ENCODE measurements at places on chromosomes 7 and 10.

DNA sequence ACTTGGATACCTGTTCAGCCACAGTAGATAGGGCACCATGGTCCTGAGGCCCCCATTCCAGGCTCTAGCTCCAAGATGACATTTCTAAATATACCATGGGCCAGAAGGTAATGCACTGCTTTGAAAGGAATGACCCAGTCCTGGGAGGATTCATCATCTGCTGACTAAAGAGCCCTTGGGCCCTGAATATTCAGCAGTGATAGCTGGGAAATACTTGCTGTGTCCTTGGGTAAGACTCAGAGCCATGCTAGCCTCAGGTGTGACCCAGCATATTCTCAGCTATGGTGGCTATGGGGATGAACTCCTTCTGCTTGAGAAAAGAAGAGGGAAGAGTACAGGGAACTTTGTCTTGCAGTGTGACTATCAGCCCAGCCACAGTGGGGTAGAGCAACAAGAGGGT, 21.3 kb upstream of the AGR2 start:
- no peak for DNase-seq

DNA sequence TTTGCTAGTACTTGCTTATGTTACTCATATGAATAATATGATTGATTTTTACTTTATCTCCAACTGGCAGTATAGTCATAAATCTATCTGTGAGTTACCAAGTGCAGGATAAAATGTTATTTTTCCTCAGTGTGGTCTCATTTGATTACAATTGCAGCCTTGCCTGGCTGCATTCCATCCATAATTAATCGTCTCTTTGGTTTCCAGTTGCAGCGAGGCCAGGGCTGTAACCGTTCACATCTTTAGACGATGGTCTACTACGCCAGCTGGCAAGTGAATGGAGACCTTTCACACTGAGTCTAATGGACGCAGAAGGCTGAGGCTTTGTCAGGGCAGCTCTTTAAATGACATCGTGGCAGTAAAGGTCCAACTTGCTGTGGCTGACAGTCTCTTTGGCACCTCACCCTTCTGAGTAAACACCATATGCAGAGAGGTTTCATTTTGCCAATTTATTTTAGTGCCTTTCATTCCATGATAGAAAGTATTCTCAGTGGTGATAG, 84.0 kb downstream of the ARL4A start:
- no peak for DNase-seq

DNA sequence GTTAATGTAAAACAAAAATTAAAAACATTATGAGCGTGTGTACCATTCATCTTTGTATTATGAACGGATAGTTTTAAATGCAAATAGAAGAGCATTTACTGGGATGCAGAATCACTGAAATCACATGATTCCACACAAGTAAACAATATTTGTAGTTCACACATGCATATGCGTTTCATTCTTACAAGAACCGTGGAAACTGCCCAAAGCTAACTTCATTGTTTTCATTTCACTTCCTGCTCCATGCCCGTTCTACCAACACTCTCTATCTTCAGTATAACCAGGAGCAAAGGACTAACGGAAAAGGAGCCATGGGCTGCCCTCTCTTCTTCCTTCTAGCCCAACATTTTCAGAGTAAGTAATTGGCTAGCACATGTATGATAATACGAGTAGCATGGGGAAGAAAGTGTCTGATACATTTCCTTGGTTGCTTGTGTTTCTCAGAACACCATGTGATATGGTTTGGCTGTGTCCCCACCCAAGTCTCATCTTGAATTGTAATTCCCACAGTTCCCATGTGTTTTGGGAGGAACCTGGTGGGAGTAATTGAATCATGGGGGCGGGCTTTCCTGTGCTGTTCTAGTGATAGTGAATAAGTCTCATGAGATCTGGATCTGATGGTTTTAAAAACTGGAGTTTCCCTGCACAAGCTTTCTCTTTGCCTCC, 38.8 kb downstream of the ZNF783 start:
- DNase-seq, result no peak

DNA sequence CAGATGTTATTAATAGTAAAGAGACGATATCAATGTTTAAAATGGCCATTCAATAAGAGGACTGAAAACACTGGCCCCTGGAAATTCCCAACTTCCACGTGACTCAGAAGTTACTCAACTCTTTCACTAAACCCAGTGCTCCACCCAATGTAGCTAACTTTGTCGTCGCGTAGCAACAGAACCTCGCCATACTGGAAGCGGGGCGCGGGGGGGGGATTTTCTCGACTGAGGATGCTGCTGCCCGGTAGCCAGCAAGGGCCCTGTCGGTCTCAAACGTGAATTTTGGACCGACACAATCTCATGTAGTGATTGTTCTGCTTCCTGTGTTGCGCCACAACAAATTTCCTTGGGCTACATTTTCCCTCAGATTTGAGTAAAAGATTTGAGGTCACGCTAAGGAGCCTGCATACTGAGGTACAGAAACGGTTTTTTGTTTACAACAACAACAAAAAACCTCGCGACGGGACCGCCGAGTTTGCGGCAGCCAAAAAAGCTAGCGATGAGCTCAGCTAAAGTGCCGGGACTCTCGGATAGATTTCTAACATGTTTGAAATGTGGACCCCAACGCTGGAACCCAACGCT, 977 bp upstream of the SFR1 start:
- peak; percentile 93 for DNase-seq

- DNase-seq, result no peak
These were observed 273.3 kb downstream of the FZD1 start for GRCh38 chr7:91537260-91538152.

GRCh38 chr7:155489158-155489840, 31.4 kb downstream of the EN2 start:
- no peak for DNase-seq

DNA sequence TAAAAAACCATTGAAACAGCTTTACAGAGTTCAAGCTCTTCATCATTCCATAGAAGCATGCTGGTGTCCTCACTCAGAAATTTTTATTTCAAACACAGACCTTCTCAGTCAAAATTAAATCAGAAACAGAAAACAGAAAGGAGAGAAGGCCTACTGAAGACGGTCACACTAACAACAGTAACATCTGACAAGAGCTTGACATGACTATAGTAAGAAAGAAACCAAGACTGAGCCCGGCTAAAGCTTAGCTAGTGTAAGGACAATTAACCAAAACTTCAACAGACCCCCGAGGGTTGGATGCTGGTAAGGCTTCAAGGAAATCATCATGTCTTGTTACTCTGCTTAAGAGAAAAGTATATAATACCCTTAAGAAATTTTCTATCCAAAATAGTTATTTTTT, 38.6 kb downstream of the MTPN start:
- no peak for DNase-seq

DNA sequence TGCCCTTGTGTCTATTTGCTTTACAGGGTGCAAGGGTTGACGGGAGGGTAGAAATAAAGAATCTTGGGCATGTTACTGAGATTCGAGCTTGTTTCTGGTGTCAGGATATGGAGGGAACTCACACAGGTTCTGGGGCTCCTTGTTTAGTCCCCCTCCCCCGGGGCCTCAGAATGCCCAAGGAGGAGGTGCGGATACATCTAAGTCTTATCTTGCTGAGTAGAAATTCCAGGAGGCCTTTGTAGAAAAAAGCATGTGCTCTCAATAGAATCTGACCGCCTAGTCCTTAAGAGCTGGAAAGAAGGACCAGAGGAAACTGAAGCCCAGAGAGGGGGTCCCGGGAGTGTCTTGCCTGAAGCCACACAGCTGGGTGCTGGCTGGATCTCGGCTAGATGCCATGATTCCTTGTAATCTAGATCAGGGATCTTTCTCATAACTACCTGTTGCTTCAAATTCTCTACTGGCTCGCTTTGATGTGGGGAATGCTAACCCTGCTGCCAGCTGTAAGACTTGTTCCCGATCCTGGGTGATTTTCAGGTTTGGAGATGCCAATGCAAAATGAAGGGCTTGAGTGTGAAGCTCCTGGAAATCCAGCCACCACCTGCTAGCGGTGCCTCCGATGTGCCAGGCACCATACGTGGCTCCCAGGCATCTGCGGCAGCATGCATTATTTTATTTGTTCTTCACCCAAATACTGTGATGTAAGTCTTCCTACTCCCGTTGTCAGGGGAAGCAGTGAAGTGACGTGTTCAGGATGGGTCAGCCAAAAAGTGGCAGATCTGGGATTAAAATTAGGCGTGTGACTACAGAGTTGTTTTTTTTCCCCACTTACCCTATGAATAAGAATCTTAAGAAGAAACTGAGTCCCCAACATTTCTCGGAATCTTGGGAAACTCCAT, 226.0 kb downstream of the TCF7L2 start:
- no peak for DNase-seq

DNA sequence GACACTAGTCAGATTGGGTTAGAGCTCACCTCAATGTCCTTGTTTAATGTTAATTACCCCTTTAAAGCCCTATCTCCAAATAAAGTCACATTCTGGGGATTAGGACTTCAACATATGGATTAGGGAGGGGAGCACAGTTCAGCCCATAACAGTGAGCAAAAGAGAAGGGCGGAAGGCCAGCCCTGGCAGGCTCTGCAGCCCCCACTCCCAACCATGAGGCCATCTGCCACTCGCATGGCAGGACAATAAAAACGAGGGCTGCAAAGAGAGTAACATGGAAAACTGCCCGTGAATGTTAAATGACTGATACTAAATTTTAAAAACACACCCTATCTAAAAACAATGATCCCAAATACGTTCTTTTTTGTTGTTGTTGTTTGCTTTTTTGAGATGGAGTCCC, 38.7 kb downstream of the RGS10 start:
- DNase-seq, result no peak

GRCh38 chr10:27611236-27611635, 107.1 kb downstream of the RAB18 start:
- no peak for DNase-seq

DNA sequence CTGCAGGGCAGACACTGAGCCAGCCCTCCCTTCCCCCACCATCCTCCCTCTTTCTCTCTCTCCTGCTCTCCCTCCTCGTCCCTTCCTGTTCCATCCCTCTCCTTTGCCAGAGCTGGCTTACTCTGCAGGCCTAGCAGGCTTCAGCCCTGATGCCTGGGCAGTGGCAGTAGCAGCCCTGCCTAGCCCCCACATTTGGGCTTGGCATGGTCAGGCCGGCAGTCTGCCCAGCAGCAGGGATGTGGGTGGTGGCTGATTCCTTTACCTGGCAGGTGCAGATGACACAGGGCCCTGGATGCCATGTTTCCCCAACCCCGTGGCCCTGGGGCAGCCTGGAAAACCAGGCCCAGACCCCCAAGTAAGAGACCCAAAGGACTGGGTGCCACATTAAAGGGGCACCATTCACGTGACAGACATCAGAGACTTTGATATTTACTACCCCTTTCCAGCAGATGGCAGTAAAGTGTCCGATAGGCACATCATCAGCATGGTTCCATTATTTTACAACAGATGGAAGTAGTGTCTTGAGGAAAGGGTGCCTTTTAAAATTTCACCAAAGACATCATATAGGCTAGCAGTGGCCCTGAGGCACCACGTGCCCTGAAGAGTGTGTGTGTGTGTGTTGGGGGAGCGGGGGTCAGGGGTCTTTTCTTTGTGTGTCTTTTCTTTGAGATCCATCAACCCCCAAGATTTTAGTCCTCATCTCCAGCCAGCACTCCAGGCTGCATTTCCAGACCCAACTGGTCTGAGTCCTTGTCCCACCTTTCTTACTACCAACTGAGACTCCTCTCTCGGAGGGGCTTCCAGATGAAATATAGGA, 5.9 kb downstream of the KCP start:
- DNase-seq, result no peak

GRCh38 chr7:141844256-141844655, 3.0 kb upstream of the PRSS37 start:
- no peak for DNase-seq

DNA sequence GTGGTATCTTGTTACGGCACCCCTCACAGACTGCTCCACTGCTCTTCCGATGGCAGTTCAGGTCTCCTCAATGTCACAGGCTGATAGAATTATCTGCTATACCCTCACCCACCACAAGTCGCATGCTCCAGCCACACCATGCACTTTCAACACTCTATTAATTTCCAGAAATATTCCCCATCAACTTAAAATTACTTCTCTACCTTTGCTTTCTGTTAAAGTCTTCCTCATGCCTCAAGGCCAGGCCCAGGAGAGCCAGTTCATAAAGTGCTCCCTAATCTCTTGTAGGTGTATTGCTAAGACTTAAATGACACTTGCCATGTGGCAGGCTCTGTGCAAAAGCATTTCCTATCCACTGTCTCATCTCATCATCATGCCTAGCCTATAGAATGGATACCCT, 105.9 kb upstream of the ARID5B start:
- DNase-seq, result no peak

DNA sequence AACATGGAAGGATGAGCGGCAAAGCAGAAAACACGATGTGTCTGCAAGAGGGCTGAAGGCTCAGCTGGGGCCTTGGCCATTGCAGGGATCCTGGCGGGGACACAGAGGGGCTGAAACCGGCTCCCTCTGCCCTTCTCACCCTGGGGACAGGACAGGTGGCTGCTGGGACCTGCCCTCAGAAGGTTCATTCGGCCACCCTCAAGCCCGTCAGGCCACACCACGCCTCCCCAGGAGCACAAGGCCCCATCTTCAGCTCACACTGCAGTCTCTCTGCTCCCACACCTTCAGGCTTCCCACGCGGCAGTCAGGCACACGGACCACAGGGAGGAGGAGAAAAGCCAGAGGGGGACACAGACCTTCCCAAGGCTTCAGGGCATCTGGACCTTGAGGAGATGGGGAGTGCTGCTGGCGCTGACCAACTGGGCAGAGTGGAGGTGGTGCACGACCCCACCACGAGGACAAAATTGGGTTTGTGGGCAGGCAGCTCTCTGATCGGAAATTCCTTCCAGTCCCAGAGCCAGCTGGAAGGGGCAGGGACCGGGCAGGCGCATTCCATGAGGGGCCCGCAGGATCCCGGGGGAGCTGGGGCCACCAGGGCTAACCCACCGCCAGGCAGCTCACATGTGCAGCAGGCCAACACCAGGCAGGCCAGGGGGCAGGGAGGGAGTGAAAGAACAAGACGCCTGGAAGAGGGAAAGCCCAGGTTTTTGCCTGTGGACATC, 104.0 kb downstream of the MAD1L1 start:
- no peak for DNase-seq

- DNase-seq, result no peak
These were observed 50.3 kb upstream of the CXCL12 start for GRCh38 chr10:44435196-44435595.

- no peak for DNase-seq
These were observed 22.1 kb upstream of the PRKG1 start for GRCh38 chr10:51052163-51052562.

GRCh38 chr7:85561706-85562105, 374.9 kb upstream of the SEMA3D start:
- no peak for DNase-seq

DNA sequence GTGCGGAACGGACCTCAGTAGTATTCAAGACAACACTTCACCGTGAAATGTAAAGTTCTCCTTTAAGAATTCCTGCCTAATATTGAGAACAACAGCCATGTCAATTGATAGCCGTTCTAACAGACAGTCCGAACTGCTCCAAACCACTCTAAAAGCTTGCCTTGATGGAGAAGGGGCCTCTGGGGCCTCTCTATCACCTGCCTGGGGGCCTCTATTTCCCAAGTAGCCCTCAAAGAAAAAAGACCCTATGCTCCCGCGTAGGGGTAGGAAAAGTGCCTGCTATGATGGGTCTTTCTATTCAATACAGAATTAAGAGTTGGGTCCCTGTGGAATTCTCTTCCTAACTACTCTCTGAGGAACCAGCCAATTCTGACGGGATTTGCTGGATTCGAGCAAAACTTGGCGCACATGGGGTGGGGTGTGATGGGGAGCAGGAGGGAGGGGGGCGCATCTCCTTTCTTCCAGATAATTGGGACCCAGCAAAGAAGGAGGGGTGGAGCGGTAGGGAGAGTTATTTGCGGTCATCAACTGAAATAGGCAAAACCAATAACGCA, 8.3 kb upstream of the DLX6 start:
- DNase-seq, result no peak
